ENCODE measurements at places on chromosomes 4 and X.

- no peak for DNase-seq
Observed at GRCh38 chr4:109928327-109929045, 15.8 kb downstream of the EGF start.

- no peak for DNase-seq
Observed at GRCh38 chr4:78079726-78080430, 22.8 kb downstream of the FRAS1 start.

DNA sequence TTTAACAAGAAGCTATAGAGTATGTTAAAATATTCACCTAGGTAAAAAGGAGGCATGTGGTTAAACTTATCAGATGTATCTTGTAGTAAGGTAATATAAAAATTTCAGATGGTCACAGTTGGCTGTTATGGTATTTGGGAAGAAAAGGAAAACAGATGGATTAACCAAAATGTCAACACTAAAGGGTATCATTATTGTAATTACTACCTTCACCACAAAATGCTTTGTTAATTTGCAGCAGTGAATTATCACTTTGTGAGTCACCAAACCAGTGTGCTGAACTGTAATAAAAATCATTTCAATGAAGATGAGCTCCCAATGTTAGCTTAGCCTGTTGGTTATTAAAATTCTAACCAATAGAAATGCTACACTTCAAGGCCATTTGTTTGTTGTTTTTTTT, 233.9 kb downstream of the RPA4 start:
- DNase-seq: no peak

GRCh38 chrX:5595570-5595969, 633.1 kb downstream of the NLGN4X start:
- DNase-seq: no peak

DNA sequence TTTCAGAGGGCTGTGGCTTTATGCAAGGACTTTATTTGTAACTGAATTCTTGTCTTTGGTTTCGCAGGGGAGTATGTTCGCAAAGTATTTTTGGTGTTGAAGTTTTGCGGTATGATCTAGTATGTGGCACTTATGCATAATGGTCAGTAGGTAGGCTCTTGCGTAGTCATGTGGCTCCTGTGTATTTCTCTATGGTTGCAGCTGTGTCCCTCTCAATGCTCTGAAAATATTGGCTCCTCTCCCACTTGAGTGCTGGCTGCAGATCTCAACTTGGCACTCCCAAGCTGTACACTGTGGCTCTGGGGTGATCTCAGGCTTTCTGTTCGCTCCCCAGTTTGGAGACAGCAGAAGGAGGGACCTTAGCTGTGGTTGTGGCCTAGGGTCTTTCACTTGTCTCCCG, 24.8 kb downstream of the ARMCX5 start:
- peak; percentile 18 for DNase-seq

GRCh38 chr4:8394061-8394519, 46.4 kb downstream of the ACOX3 start:
- peak; percentile 81 for DNase-seq

- DNase-seq: peak; percentile 81
Observed at GRCh38 chrX:110847334-110847733, 51.7 kb upstream of the CHRDL1 start.

- DNase-seq: no peak
Observed at GRCh38 chr4:143351149-143351691, 14.5 kb downstream of the GAB1 start.

GRCh38 chrX:7891928-7892327, 35.3 kb downstream of the PNPLA4 start:
- DNase-seq: no peak

GRCh38 chr4:42609051-42609450, 47.9 kb downstream of the ATP8A1 start:
- no peak for DNase-seq

DNA sequence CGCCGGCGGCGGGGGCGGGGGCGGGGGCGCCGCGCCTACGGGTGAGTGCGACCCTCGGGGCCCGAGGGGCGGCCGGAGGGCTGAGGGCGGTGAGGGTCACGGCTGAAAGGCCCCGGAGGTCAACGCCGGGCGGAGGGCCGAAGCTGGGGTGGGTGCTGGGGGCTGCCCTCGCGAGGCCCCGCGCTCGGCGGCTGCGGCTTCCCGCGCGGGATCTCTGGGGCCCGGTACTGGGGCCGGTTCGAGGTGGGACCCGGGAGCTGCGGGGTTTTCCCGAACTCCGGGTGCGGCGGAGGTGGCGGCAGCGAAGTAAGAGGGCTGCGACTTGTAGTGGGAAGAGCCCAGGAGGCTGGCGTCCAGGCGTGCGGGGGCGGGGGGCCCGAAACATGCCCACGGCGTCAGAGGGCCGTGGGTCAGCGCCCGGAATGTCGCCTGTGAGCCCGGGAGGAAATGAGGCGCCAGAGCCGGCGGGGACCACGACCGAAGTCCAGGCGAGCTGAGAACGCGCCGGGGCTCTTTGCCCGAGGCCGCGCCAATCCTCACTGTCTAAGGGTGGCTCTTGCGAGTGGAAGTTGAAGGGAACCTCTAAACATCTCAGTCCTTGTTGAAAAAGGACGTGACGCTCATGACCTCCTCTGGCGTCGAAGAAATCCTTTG, 407 bp downstream of the IL13RA1 start:
- DNase-seq: peak; percentile 17

- DNase-seq: no peak
Observed at GRCh38 chr4:108531461-108531860, 88.9 kb upstream of the RPL34 start.

GRCh38 chrX:39758791-39759525, 338.8 kb downstream of the BCOR start:
- no peak for DNase-seq

- no peak for DNase-seq
Observed at GRCh38 chrX:83771664-83772063, 89.3 kb upstream of the CYLC1 start.

DNA sequence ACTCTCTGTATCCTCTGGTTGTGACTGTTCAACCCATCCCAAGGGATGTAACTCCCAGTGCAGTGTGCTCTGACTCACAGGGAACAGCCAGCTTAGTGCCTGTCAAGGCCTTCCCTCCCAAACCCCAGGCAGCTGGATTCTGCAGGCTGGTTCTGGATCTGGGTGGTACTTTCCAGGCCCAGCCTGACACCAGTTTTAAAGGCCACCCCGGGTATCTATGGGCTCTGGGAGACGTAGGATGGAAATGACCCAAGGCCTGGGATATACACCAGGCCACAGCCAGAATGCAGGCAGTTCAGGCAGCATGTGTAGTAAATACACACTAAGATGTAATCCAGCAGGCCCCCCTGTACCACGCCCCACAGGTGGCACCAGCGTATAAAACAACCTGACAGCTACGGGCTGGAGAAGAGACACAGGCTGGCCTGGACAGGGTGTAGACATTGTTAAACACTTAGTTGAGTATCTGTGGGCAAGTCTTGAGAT, 64.2 kb downstream of the SPINK2 start:
- DNase-seq: peak; percentile 43

DNA sequence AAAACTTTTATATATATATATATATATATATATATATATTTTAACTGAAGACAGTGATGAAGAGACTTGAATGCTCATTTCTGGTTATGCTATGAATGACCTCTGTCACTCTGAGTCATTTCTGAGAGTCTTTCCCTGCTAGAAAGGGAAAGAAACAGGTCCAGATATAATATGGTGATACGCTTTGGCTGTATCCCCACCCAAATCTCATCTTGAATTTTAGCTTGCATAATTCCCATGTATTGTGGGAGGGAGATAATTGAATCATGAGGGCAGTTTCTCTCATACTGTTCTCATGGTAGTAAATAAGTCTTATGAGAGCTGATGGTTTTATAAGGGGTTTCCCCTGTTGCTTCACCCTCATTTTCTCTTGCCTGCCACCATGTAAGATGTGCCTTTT, 254.1 kb upstream of the IGFBP7 start:
- no peak for DNase-seq

DNA sequence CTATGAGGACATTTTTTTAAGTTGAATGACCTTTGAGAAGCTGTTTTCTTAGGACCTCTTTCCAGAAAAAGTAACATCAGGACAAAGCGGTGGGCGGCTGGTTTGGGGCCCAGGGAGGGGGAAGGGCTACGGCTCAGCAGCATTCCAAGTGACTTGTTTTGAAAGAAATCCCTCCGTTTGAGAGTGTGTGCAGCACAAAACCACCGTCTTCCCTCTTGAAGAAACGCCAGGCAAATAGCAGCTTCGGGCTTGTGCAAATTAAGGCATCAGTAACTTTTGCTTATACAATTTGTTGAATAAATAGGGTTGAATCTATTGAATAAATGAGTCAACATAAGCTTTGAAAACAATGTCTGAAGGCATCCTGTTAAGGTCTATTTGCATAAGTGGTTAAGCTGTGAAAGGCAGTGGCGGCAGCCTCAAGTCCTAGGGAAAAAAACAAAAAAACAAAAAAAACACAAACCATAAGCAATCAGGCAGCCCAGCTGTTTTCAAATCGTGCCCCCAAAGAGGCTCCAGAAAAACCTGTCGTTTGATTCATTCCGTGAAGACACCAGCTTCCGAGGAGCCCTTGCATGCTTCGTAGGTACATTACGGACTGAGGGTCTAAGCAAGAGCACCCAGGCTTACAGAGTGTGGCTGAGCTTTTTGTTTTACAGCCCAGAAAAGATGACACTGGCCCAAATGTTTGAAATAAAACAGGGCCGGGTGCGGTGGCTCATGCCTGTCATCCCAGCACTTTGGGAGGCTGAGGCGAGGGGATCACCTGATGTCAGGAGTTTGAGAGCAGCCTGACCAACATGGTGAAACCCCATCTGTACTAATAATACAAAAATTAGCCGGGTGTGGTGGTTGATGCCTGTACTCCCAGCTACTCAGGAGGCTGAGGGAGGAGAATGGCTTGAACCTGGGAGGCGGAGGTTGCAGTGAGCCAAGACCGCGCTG, 103.7 kb downstream of the CRLF2 start:
- no peak for DNase-seq

DNA sequence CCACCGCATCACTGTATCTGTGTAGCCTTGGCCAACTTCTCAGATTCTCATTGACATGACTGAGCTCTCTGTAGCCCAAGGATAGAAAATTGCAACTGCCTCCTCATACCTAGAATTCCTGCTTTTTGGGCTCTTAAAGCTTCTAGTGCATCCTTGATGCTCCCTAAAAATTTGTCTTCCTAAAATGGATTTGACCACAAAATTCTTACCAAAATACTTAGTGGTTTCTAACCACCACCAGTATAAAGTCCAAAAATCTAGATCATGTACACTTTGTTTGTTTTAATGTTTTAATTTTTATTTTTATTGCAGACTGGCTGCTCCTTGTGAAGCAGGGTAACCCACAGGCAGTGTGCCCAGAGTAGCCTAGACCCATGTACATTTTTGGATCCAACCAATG, 75.5 kb downstream of the TBC1D9 start:
- no peak for DNase-seq

DNA sequence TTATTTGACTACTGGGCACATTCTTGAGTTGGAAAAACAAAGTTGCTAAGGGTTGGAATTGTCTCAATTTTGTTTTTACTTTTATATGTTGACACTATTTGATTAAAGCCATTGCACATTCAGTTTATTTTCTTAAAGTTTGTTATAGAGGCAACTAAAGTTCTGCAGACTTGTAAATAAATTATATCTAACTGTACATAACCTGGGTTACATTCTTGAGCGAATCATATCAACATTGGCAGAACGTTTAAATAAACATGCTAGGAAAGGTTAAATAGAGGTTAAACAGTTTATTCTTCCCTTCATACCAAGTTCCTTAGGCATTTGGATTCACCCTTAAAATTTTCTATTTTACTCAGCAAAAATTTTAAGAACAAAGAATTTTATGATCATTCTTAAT, 74.5 kb downstream of the UCHL1 start:
- DNase-seq: peak; percentile 8

- no peak for DNase-seq
Observed at GRCh38 chr4:87406462-87406861, 15.5 kb upstream of the HSD17B11 start.

DNA sequence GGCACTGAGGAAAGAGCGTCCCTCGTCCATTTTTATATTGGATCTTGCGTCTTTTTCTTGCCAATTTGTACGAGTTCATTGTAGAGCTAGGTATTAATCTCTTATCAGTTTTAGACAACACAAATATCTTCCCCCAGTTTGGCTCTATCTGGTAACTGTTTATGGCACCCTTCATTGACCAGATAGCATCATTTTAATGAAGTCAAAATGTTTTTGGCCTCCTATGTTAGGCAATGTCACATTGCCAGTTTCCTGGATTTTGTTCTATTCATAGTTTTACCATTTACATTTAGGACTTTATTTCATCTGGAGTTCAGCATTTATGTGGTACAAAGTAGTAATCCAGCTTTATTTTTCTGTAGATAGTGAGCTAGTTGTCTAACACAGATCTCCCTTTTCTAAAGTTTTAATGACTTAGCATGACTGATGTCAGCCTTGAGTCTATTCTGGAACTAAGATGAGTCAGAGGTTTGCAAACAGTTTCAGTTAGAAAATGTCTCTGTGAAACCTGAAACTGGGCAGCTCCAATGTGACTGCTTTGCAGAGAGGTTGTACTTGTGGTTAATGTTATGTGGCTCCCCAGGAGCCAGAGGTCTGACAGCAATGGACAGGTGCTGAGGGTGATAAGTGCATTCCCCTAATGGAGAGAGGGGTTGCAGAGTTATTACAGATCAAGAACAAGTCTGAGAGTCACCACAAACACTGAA, 5.3 kb upstream of the STBD1 start:
- DNase-seq: peak; percentile 64

DNA sequence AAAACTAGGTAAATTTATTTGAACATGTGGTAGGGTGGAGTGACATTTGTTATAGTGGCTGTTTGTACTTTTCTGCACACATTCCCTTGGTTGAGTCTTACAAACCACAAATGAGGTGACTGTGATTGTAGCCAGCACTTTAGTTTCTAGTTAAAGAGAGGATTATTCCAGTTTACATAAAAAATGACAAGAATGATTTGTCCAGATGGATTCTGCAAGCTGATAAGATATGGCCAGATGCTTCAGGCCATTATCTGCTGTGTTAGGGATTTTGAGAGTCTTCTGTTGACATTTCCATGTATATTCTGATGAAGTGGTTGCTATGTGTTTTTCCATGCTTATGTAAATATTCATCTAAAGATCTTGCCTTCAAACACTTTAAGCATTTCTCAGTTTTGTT, 31.0 kb upstream of the PDE5A start:
- DNase-seq: peak; percentile 85

- peak; percentile 59 for DNase-seq
Observed at GRCh38 chrX:141176586-141177451, at the start of gene LDOC1. LDOC1 (minus strand) TSS chrX:141177129; CDS start chrX:141177021, 108 bp downstream.
